Activated T-cell treated with anti-CD3 and anti-CD28 coated beads, Interleukin-2, amount 50 U/mL, for 48 hours (primary cell): ENCODE measurements at places on chromosomes 16 and 17.

GRCh38 chr17:28385037-28385400 is 13.5 kb downstream of the SARM1 start:
- peak; percentile 36 for DNase-seq

DNA sequence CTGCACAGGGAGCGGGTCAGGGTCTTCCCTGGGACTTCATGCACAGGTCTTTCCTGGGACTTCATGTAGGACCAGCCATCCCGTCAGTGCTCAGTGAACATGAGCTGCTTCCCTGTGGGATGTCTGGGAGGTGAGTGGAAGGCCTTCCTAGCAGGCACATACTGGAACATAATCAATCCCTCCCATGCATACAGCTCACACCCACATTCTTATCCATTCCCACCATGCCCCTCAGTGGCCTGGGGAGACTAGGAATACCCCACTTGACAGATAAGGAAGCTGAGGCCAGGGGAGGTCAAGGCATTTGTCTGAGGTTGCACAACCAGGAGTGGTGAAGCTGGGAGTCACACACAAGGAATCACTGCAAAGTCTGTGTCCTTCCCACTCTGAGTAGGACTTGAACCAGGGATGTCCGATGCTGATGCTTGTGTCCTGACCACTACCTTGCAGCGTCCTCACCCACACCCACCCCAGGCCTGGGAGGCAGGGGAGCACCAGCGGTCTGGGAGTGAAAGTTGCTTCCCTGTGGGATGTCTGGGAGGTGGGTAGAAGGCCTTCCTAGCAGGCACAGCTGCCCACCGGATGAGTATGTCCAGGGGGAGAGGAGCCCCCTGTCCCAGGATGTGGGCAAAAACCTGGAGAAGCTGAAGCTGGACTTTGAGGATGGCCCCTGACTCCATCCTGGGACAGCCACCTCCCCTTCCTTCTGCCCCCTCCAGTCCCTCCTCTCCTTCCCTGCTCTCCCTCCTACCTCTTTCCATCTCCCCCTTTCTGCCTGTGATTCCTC is 1.0 kb upstream of the NLRC5 start:
- DNase-seq, result no peak

GRCh38 chr16:58518083-58518979 is 3.0 kb downstream of the SETD6 start:
- no peak for DNase-seq

GRCh38 chr16:6446370-6446769 is 886.3 kb upstream of the RBFOX1 start:
- DNase-seq, result no peak

- DNase-seq, result no peak
Measured at GRCh38 chr17:36142806-36143205, 33.6 kb downstream of the TBC1D3B start.

DNA sequence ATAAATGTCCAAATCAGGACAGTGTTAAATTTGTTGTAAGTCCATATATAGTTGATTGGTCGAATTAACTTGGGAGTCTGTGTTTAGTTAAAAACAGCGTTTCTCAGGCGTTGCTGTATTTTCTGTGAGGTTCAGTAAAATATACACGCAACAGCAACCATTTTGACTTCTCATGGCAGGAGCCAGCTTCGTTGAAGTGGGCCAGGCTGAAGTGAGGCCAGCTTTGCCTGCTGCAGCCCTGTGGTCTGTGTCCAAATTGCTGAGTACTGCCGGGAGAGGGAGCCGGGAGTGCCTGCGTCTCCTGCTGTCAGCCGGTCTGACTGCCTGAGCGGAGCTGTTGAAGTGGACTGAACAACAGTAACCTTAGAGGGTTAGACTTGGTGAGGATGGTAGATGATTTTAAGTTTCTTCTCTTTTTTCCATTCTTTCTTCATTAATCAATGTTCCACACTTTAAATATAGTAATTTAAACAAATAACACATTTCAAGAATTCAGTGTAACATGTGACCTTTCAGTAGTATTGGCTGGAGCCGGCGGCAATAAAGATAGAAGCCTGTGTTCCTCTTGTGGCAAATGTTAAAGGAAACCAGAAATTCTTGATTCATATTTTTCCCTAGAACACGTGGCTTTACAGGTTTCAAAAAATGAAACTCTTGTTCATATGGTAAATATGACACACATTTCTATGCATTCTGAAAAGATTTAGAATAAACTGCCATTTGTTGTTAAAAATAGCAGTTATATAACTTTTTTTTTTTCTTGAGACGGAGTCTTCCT is 37.0 kb upstream of the ZNF750 start:
- no peak for DNase-seq

GRCh38 chr16:1839554-1839953 is 12.5 kb downstream of the FAHD1 start:
- DNase-seq, result no peak

- DNase-seq, result no peak
Measured at GRCh38 chr16:70715860-70716357, 30.1 kb upstream of the MTSS2 start.

- no peak for DNase-seq
Measured at GRCh38 chr16:67674851-67675578, 8.4 kb downstream of the C16orf86 start.

- DNase-seq, result no peak
Measured at GRCh38 chr17:32155896-32156295, 13.6 kb downstream of the RHOT1 start.

DNA sequence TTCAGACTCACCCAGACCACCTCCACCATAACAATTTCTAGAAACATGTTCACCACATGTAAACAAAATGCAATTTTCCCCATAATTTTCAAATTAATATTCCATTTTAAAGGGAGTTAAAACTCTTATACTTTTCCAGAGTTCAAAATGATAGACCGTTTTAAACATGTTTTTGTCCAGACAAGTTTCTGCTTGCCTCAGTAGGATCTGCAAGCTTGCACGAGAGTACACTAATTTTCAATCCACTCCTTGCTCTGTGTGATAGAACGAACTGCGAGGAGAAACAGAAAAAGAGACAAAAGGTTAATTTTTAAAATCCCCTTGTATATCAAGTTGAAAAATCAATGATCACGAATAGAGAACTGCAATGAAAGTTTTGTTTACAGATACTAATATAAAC is 7.1 kb downstream of the FAHD1 start:
- DNase-seq, result no peak

GRCh38 chr17:12522743-12523183 is 142.9 kb upstream of the MYOCD start:
- no peak for DNase-seq

GRCh38 chr16:31113121-31114120 is 4.0 kb upstream of the KAT8 start:
- DNase-seq, result no peak

GRCh38 chr17:9139695-9140094 is 118.4 kb downstream of the NTN1 start:
- no peak for DNase-seq

GRCh38 chr17:5361426-5361825 is 58.0 kb downstream of the NUP88 start:
- DNase-seq, result no peak

DNA sequence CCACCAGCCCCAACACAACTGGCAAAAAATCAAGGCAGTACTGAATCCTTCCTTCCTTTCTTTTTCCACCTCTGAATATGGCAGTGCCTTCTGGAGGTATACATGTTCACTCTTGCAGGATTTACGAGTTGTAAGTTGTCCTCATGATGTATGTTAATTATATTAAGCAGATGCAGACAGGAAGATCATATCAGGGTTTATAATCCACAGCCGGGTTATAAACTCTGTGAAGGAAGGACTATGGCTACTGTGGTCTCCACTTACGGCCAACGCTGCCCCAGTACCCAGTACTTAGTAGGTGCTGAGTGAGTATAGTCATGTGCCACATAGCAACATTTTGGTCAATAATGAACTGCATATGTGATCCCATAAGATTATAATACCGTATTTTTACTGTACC is 19.6 kb upstream of the IRX5 start:
- DNase-seq, result no peak

DNA sequence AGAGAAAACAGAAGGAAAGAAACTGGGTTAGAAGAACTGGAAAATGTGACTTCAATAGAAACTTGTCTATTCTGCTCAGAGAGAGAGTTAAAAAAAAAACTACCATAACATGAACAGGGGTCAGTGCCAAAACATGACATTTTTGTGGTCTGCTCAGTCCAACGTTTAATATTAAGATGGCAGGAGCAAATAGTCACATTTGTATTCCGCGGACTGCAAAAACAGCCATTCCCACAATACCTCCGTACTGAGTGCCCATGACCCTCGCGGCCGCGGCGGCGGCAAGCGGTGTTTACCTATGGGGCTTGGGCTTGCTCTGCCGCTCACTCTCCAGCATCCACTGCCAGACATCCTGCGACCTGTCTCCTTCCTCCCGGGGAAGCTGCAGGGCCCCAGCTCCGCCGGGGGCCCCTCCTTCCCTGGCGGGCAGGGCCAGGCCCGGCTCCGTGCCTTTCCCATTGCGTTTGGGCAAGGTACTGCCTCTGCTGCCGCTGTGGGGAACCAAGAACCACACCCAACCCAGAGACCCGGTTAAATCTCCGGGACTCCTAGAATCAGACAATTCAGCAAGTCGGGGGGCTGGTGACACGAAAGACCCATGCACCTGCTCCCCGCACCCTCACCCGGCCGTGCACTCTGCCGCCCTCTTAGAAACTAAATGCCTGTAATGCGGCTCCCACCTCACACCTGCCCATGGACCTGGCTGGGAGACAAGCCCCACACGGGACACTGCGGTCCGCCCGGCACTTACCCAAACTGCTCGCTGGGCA is 24.7 kb downstream of the AXIN2 start:
- no peak for DNase-seq

GRCh38 chr16:56350491-56351405 is 74.6 kb downstream of the AMFR start:
- DNase-seq, result no peak

DNA sequence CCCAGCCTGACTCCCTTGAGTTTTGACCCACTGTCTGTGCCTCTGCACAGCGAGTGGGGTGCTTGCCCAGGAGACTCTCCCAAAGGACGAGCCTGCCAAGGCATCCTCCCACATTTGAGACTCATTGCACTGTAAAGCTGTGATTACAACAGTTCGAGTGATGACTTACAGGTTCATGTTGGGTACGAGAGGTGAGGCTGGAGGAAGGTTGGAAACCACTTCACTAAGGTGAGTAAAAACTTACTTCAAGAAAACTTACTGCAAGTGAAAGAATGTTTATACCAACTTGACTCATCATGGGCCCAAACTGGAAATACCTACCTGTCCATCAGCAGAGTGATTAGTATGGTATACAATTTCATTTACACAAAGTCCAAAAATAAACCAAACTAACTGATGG is 360.1 kb upstream of the CDH11 start:
- no peak for DNase-seq

DNA sequence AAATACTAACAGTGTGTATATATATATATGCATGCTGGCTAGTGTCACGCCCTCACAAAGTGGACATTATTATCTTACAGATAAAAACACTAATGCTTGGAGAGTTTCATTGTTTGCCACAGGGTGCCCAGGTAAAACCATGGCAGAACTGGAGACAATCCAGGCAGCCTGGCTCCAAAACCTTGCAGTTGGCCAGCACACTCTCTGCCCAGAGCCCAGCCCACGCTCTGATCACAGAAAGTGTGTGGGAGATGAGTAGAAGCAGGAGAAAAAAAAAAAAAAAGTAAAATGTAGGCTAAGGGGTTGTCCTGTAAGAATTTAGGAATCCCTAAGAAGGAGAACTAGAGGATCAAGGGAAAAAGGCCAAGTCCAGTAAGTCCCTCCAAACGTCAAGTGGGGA is 538.0 kb downstream of the CDH13 start:
- DNase-seq, result no peak

- no peak for DNase-seq
Measured at GRCh38 chr16:52095471-52095870, 451.5 kb downstream of the TOX3 start.

DNA sequence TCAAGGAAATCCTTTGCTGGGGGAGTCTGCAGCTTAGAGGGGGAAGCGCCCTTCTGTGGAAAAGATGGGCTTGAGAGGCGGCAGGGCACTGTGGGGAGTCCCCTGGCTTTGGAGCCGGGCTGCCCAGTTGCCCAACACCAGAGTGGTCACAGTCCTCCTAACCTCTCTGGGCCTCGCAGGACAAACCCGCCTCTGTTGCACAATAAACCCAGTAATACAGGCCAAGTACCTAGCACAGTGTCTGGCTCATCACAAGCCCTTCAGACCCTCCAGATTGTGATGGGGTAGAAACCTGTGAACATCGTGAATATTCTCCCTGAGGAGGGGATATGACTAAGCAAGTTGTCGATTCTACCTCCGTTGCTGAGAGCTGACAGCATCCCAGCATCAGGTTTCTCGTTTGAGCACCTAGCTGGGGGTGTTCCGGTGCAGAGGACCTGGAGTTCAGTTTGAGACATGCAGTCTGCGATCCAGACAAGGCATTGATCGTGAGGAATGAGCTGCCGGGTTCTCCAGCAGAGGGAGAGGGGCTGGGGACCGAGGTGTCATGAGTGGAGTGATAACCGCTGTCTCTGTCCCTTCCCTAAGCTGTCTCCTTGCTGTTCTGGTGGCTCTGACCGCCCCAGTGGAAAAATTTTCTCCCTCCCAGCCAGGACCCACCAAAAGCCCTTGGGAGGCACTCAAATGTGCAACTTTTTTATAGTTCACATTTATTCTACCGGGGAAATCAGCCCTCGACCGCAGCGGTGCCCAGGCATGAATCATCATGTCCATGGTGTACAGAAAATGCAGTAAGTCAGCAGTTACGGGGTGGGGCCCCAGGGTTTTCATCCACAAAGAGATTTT is 161.9 kb downstream of the WSCD1 start:
- DNase-seq, result no peak

GRCh38 chr16:77711775-77712174 is 10.5 kb upstream of the NUDT7 start:
- DNase-seq, result no peak

DNA sequence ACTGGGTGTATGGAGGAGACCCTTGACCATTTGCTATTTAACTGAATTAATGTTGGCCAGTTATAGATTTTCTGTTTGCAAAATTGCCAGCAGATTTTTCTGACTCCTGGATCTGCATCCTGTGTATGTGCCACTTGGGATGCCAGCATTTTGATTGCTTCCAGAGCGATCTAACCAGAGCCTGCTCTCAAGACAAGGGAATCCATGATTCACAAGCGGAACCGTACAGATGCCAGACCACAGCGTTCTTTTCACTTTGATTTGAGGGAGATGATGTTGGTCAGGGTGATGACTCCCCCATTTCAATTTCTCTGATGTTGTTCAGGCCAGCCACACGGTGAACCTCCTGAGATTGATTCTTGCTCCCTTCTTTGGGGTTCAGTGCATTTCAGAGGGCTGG is 228.7 kb downstream of the CDH13 start:
- DNase-seq, result no peak
